ENCODE measurements at places on chromosomes 2 and 18.

- no peak for DNase-seq
Measured at GRCh38 chr2:40343902-40344301, 108.0 kb downstream of the SLC8A1 start.

GRCh38 chr18:62776024-62776570 lies 60.8 kb downstream of the PHLPP1 start:
- no peak for DNase-seq

GRCh38 chr2:39719317-39719716 lies 53.6 kb downstream of the TMEM178A start:
- DNase-seq: no peak

GRCh38 chr2:2597712-2598111 lies 266.6 kb upstream of the MYT1L start:
- no peak for DNase-seq

GRCh38 chr2:170006587-170007325 lies 171.2 kb upstream of the MYO3B start:
- DNase-seq: no peak

- DNase-seq: no peak
Measured at GRCh38 chr2:37616677-37617005, 54.8 kb downstream of the CDC42EP3 start.

GRCh38 chr2:182593394-182593975 lies 122.6 kb upstream of the DNAJC10 start:
- DNase-seq: no peak

DNA sequence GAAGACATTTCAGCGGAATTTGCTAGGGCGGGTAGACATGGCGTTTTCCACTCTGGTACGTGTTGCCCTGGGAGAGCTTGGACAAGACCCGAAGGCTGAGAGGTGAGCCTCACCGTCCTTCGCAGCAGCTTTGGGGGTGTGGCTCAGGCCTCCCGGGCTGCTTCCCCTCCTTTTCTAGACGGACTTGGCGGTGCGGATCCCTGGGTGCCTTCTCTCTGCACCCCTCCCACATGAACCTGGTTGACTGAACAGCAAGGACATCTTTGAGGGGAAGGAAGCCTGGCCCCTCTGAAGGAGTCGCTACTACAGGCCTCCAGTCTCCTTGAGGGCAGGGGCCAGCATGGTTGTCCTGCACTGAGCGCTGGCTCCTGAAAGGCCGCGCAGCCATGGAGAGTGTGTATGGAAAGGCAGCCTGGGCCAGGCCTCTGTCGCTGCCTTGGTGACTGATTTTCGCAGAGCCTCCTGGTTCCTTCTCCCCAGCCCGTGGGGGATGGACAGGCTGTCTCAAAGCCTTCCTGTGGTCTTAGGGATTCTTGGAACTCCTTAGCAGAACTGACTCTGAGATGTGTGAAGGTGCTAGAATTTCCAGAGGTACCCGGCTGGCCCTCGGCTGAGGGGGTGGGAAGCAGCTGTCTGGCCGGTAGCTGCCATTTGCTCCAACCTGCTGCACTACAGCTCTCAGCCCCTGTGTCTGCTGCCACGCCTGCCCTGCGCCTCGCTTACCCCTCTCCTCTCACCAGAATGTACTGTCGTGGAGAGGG lies 9.9 kb downstream of the CNNM4 start:
- no peak for DNase-seq

DNA sequence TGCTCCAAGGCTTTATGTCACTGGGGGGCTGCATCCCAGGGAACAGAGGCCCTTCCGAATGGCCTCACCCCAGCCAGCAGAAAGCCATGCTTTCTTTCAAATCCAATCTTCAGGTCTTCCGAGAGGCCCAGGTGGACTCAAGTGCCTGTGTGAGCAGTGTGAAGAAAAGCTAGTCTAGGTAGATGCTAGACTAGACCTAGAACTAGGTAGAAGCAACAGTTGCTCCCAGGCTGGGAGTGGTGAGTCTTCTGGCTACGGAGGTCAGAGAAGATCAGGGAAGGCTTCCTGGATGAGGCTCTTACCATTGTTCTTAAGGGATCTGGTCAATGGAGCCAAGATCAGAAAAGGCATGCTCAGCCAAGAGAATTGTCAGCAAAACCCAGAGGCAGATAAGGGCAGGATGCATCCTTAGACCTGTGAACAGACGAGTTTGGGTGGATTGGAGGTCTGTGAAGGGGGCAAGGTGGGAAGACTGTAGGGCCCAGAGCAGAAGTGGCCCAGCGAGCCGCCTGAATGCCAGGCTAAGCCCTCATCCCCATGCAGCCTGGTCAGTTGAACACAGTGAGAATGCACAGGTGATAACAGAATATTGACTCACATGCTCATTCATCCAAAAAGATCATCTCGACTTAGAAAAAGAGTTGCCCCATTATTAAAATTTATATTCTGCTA lies 110.8 kb downstream of the SMAD7 start:
- DNase-seq: no peak

GRCh38 chr2:216770717-216771116 lies 75.4 kb upstream of the IGFBP5 start:
- no peak for DNase-seq

DNA sequence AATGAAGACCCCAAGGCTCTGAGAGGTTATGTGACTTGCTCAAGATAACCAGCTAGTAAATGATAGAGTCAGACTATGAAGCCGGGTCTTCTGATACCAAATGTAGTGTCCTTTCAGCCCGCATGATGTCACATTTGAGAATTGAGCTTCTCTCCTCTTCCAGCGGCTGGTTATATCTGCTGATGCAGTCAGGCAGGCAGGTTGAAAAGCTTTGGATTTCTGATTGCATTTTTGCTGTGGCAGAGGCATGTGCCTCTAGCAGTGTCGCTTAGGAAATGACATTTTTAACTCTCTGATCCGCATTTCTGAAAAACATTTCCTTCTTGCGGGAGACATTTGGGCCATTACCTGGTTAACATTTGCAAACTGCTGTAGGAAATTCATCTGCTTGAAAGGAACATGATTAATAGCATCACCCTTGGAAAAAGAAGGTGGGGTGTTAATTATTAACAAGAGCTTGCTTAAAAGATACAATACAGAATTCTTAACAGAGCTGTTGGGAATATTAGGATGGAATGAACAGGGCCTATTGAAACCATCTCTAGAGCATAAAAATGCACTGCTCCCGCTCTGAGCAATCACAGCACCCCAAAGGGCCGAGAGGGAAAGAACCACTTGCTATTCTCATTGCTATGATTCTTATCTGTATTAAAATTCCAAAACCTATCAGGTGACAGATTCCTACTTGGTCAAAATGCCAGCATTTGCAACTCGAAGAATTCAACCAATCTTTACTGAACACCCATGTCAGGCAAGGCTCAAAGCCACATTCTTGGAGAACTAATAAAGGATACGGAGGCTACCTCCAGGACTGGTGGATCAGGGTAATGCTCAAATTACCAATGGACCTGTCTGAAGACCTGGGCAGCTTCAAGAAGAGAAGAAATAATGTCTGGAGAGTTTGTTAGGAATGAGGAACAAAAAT lies 25.9 kb downstream of the MRO start:
- no peak for DNase-seq

- DNase-seq: no peak
Measured at GRCh38 chr2:19205983-19206533, 152.4 kb downstream of the OSR1 start.

DNA sequence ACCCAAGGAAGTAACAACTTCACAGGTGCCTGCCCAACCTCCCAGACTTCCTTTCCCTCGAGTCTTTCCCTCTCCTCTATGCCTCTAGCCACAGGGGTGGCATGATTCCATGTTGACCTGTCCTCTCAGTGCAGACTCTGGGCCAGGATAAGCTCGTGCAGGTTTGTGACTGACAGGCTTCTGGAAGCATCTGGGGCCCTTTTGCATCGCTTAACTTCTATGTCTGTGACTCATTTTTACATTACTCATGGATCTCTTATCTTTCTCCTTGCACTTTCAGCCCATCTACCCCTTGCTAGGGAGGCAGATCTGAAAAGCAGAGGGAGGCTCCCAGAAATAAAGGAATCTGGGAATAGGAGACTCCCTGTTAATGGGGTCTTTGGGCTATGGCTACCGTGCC lies 98.5 kb upstream of the RIOK3 start:
- no peak for DNase-seq

DNA sequence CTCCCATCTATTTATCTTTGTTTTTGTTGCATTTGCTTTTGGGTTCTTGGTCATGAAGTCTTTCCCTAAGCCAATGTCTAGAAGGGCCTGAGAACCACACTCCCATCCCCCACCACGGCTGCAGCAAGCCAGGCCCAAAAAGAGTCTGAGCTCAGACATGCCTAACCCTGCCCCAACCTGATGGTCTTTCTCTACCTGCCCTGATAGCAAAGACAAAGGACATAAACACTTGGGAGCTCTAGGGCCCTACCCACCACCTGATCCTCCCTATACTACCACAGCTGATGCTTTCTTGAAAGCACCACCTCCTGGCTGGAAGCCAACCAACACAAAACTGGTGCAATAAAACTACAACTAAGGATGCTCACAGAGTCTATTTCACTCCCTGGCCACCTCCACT lies 233.4 kb downstream of the WDR7 start:
- no peak for DNase-seq

DNA sequence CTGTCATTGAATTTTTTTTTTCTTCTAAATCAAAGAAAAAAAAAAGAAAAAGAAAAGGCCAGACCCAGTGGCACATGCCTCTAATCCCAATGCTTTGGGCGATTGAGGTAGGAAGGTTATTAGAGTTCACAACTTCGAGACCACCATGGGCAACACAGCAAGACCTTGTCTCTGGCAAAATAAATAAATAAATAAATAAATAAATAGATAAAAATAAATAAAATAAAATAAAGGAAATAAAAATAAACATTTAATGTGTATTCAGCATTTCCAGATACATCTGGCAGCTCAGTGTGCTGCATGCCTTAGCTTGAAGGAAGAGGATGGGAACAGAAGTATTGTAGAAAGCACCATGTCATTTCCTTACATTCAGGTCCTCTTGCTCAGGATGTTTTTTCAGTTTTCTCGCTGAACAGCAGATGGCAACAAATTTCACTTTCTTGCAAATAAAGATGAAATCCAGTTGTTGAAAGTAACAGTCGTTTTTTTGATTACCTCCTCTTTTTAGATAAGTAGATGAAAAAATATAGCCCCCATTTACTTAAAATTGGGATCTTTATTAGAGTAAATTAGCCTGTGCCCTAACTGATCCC lies 25.7 kb upstream of the FAM178B start:
- no peak for DNase-seq

GRCh38 chr2:237205043-237205541 lies 119.4 kb downstream of the COPS8 start:
- no peak for DNase-seq

DNA sequence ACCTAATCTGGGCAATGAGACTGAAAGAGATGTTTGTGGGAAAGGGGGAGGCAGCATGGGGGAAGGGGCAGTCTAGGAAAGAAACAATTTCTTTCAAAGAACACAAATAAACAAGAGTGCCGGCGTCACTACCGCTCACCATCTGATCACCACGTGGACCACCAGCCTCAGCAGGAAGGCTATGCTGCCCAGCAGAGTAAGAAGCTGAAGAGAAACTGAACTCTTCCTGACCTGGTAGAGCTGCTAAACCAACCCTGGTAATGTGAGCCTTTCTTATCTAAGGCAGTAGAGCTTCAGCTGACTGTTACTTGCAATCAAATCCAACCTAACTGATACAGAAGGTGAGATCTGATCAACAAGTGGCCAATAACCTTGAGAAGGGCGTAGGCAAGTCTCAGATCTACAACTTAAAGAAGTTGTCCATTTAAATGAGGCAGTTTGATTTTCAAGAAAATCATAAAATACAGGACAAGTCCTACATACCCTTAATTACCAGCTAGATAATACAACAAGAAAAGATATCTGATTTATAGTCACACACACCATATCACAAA lies 44.2 kb upstream of the SPTBN1 start:
- no peak for DNase-seq

GRCh38 chr2:81196383-81196851 lies 891.9 kb upstream of the LRRTM1 start:
- DNase-seq: no peak

GRCh38 chr2:55887351-55887750 lies 36.2 kb downstream of the EFEMP1 start:
- no peak for DNase-seq

- DNase-seq: no peak
Measured at GRCh38 chr18:46516555-46516954, 140.5 kb downstream of the LOXHD1 start.

GRCh38 chr2:41932241-41933045 lies 115.4 kb upstream of the PKDCC start:
- no peak for DNase-seq

DNA sequence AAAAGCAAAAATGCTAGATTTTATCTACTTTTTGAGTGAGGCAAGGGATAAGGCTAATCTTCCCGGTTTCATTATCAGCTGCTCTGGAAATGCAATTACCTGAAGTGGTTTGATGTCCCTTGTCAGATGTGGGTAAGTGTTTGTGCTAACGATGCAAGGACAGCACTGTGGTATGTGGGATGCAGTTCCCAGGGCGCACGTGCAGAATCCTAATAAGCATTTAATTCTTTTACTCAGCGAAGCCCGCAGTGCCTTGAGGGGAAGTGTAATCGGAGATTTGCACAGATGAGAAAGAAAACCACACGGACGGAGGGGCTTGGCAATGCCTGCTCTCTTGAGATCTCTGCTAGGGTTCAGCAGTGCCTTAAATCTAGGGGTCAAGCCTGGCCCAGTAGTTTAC lies 108.5 kb upstream of the LYPD6 start:
- DNase-seq: no peak

- no peak for DNase-seq
Measured at GRCh38 chr2:220987839-220988238, 584.3 kb downstream of the EPHA4 start.

DNA sequence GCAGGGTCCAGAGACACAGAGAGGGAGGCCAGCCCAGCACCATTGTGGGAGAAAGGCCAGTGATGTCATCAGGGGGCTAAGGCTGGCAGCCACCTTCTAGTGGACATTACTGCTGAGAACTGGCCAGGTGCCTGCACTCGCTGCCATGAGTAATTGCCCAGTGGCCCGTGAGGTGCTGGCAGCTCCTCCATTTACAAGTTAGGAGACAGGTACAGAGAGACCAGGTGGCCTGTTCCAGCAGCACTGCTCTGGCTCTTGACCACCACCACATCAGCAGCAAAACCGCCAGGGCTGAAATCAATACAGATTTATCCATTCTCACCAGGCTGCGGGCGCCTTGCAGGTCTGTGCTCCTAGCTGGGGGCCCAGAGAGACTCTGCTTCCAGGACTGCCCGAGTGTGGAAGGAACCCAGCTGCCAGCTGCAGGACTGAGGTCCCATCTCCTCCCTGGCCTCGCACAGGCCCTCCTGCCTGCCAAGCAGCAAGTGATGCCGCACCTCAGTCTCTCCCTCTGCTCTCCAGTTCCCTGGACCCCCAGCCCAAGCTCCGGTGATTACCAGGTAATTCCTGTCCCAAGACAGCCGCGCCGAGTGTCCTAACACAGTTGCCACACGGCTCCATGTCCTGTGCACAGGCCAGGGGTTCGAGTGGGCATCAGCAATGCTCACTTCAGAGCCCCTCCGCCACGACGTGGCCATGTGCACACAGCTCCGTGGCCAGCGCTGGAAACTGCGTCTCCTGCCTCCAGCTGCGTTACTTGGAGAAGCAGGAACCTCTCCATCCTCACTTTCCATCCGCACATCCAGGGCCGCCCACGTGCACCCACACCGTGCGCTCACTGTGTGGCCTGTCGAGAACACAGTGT lies 101.0 kb upstream of the CTDP1 start:
- DNase-seq: no peak

Data from cortex of kidney (tissue), 1 donor.